ENCODE measurements at places on chromosomes 12 and 14. TPM values are rescaled to one million over a fixed set of nuclear protein-coding genes. Genes with fewer than 3 reads are reported as not detected.

CISTR gene
- total RNA-seq, result not detected

ALX1 gene
- total RNA-seq, result not detected

CNTN1 gene
- total RNA-seq, result 0.43 TPM

POU6F1 gene
- 9.6 TPM for total RNA-seq

GPX2 gene
- total RNA-seq, result not detected

PTPN21 gene
- total RNA-seq, result 14.5 TPM

PTCSC3 gene
- not detected for total RNA-seq

RPL10L gene
- total RNA-seq, result not detected

GPR162 gene
- 1.1 TPM for total RNA-seq

PTHLH gene
- total RNA-seq, result 11.5 TPM

ACVRL1 gene
- 24.1 TPM for total RNA-seq

ADCK1 gene
- total RNA-seq, result 7.7 TPM

MAP3K9 gene
- total RNA-seq, result 0.88 TPM

RTN1 gene
- 0.22 TPM for total RNA-seq

BIN2 gene
- not detected for total RNA-seq

ADCY4 gene
- 0.66 TPM for total RNA-seq

GCH1 gene
- 1.4 TPM for total RNA-seq

MYBPC1 gene
- total RNA-seq, result not detected

LGR5 gene
- not detected for total RNA-seq

VDR gene
- 57.3 TPM for total RNA-seq

MGST1 gene
- total RNA-seq, result 25.5 TPM

AVPR1A gene
- total RNA-seq, result not detected

TAS2R8 gene
- not detected for total RNA-seq

CCDC59 gene
- 30.9 TPM for total RNA-seq

IFNG-AS1 gene
- not detected for total RNA-seq

BRMS1L gene
- 3.7 TPM for total RNA-seq

SERPINA1 gene
- 0.22 TPM for total RNA-seq

MMP19 gene
- total RNA-seq, result 11.2 TPM

PPP1R1A gene
- not detected for total RNA-seq

DUSP16 gene
- 8.7 TPM for total RNA-seq

HOXC9 gene
- 5.0 TPM for total RNA-seq

ATP23 gene
- total RNA-seq, result 0.66 TPM

AKAP5 gene
- total RNA-seq, result 0.86 TPM

ASPG gene
- total RNA-seq, result not detected

LBHD2 gene
- not detected for total RNA-seq

P2RX2 gene
- total RNA-seq, result not detected

KLRD1 gene
- 0.22 TPM for total RNA-seq

SNRPF gene
- 4.6 TPM for total RNA-seq

RABGGTA gene
- 45.2 TPM for total RNA-seq

SCYL2 gene
- total RNA-seq, result 33.7 TPM

C1S gene
- total RNA-seq, result 40.7 TPM

GPRC5D gene
- total RNA-seq, result not detected

C12orf60 gene
- 0.86 TPM for total RNA-seq

PTPN6 gene
- total RNA-seq, result 0.22 TPM

SLC22A17 gene
- total RNA-seq, result 7.7 TPM

RIMBP2 gene
- not detected for total RNA-seq

AKAP6 gene
- total RNA-seq, result 4.7 TPM

PIP4P1 gene
- total RNA-seq, result 24.3 TPM

Data from placental pericyte (primary cell).